PC-3 (cell line): ENCODE measurements at places on chromosomes 2 and 18. TPM values are rescaled to one million over a fixed set of nuclear protein-coding genes. Genes with fewer than 3 reads are reported as not detected.

GFPT1 gene
- 18.4 and 20.7 TPM in 2 replicates for total RNA-seq

FOXI3 gene
- total RNA-seq, result not detected in 2 replicates

CTDP1 gene
- 31.7 and 39.3 TPM in 2 replicates for total RNA-seq

IL18R1 gene
- 1.2 and 3.6 TPM in 2 replicates for total RNA-seq

ANKRD29 gene
- total RNA-seq, result 31.0 and 31.4 TPM in 2 replicates

RAX gene
- not detected in 2 replicates for total RNA-seq

VWC2L gene
- not detected in 2 replicates for total RNA-seq

GRCh38 chr2:237791977-237792727 lies 6.4 kb upstream of the RBM44 start:
- DNase-seq, result peak; percentile 19

DNA sequence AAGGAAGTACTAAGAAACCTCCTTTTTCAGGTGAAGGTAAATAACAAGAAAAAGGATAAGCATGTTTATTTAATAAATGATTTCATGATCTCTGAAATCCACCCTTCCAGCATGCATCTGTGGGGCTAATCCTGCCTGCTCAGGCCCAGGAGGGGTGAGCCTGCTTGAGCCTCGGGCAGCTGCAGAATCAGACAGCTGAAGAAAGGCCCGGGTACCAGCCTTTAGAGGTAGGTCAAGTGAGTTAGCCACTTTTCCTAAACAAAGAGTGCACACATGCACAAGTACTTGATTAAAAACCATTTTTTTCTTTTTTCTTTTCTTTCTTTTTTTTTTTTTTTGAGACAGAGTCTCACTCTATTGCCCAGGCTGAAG lies 25.7 kb upstream of the FZD7 start:
- DNase-seq, result no peak

GRCh38 chr18:23573020-23573419 lies 13.3 kb downstream of the NPC1 start:
- no peak for DNase-seq

- no peak for DNase-seq
These were observed 104.4 kb upstream of the SERPINE2 start for GRCh38 chr2:224143526-224143925.

GRCh38 chr2:221104361-221104811 lies 467.7 kb downstream of the EPHA4 start:
- DNase-seq, result no peak

- DNase-seq, result peak; percentile 54
These were observed 19.8 kb downstream of the GRHL1 start for GRCh38 chr2:9971105-9971818.

GRCh38 chr18:56167366-56167765 lies 471.0 kb downstream of the TXNL1 start:
- no peak for DNase-seq

- DNase-seq, result peak; percentile 93
These were observed 77.8 kb downstream of the MBP start for GRCh38 chr18:77054606-77055428.

DNA sequence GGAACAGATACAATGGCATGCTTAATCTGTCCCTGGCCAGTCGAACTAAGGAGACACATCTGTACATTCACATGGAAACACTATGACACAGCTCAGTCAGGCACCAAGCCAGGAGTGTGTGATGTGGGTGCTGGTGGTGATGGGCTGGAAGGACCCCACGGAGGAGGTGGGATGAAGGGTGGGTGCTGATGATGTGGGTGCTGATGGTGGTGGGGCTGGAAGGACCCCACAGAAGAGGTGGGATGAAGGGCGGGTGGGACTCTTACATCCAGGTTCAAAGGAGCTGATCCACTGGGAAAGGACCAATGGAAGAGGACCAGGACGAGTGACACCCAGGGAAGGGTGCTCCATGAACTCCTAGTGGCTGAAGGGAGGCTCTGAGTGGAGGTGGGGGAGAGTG lies 34.8 kb upstream of the ACAA2 start:
- no peak for DNase-seq

- DNase-seq, result no peak
These were observed 922.7 kb upstream of the CHAC2 start for GRCh38 chr2:52844701-52845423.

DNA sequence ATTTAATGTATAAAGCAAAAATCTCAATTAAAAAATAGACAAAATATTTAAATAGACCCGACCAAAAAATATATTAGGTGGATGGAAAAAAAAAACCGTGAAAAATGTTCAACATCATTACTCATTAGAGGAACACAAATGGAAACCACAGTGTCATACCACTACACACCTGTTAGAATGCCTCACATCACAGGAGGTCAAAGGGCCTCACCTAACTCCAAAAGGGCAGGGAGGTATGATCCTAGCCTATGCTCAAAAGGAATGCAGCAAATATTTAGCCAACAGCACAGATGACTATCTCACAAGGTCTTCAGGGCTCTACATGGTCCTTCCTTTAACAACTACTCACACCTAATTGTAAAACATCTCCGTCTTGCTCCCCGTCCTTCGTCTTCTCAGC lies 185.5 kb upstream of the SETBP1 start:
- DNase-seq, result no peak

GRCh38 chr2:143474586-143474985 lies 345.4 kb downstream of the ARHGAP15 start:
- DNase-seq, result no peak

- peak; percentile 51 for DNase-seq
These were observed 31.1 kb downstream of the ONECUT2 start for GRCh38 chr18:57466307-57466706.

DNA sequence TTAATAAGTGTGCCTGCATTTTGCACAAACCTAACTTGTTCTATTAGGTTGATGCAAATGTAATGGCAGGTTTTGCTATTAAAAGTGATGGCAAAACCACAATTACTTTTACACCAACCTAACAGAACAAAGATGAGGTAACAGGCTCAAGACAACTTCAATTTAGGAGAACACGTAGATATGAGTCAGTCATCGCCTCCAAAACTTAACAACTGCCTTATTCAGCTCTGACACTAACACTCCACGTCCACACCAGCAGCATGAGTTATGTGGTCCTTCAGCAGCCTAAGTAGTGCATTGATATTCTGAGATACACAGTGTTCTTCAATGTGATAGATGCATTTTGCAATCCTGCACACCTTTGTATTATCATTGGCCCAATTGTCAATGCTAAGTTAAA lies 1175.1 kb upstream of the ACVR2A start:
- no peak for DNase-seq
